T-helper 2 cell treated with Interferon-gamma antibody and Interleukin-4, amounts not matched to agents 5 μg/mL and 100 μg/mL, for 36 hours (primary cell): ENCODE measurements at places on chromosomes 5 and 9.
A peak's percentile ranks its signal among the peaks of the same experiment; 100 is the strongest.

GRCh38 chr5:112656451-112656850 is 81.2 kb upstream of the APC start:
- DNase-seq = no peak

- no peak for DNase-seq
Observed at GRCh38 chr5:72988769-72989168, 32.9 kb downstream of the FCHO2 start.

DNA sequence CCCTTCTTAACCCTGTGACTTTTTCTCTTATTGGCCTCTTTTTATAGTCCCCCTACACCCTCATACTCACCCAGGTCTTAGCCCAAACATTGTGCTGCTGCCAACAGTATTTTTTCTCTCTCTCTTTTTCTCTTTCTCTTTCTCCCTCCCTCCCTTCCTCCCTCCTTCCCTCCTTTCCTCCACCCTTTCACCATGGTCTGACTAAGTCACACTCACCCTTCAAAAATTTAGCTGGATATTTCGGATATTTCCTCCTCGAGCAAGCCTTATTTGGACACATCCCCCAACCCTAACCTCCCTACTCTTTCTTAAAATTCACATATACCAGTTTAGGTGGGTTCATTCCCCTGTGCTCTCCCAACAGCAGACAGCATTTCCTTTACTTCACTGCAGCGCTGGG is 64.7 kb downstream of the FGF1 start:
- no peak for DNase-seq

- no peak for DNase-seq
Observed at GRCh38 chr9:83066771-83067170, 3.8 kb upstream of the RASEF start.

- no peak for DNase-seq
Observed at GRCh38 chr9:105039175-105039799, 111.3 kb upstream of the ABCA1 start.

- DNase-seq = no peak
Observed at GRCh38 chr9:98132806-98133631, 14.0 kb upstream of the TRIM14 start.

DNA sequence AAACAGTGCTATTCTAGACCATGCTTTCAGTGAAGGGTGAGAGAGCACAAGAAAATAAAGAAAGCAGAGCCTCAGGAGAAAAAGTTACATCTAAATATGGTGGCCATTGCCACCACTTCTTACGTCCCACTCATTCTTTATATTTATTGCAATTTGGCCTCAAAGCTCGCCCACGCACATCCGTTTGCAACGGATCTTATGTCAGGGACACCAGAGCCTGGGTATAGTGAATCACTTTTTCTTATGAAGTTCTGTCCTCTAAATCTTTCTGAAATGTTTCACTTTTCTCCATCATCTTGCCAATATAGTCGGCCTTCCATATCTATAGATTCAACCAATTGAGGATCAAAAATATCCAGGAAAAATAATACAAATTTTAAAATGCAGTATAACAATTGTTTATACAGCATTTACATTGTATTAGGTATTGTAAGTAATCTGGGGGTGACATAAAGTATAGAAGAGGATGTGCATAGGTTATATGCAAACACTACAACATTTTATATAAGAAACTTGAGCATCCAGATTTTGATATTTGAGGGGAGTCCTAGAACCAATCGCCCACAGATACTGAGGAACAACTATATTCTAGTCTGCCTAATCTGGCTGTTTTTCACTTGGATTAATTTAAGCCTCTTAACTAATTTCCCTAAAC is 35.2 kb downstream of the GOLPH3 start:
- peak; percentile 81 for DNase-seq

GRCh38 chr5:79653843-79654242 is 35.8 kb upstream of the CMYA5 start:
- DNase-seq = no peak

DNA sequence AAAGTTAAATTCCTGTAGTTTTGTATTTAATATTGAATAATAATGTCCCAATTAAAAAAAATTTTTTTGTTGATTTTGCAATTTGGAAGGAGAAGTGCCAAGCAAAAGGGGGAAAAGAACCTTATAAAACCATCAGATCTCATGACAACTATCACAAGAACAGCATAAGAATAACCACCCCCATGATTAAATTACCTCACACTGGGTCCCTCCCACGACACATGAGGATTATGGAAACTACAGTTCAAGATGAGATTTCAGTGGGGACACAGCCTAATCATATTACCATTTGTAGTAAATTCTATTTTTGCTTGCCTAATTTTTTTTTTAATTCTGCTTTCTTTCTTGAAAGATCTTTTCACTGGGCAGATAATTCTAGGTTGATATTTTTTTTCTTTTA is 33.4 kb upstream of the FCHO2 start:
- DNase-seq = no peak

GRCh38 chr5:146059460-146060220 is 45.7 kb downstream of the PLAC8L1 start:
- DNase-seq = no peak

GRCh38 chr9:113695901-113696300 is 180.2 kb upstream of the ZNF618 start:
- DNase-seq = no peak

GRCh38 chr9:127078336-127078735 is 44.1 kb downstream of the ANGPTL2 start:
- no peak for DNase-seq

DNA sequence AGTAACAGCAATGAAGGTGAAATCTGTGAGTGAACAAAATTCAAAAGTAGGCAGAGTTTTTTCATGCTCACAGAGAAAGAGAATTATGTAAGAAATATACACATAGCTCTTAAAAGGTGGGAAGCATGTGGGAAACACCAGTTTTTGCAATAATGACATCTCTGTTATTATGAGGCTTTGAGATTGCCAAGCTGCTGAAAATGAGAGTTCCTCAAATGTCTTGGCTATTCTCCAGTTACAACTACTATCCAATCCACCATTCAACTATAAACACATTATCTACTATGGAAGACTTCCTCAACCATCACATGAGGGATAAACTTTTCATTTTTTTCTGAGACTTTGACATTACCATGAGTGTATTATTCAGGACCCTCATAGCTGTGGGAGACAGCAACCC is 420.8 kb upstream of the ACTBL2 start:
- no peak for DNase-seq

DNA sequence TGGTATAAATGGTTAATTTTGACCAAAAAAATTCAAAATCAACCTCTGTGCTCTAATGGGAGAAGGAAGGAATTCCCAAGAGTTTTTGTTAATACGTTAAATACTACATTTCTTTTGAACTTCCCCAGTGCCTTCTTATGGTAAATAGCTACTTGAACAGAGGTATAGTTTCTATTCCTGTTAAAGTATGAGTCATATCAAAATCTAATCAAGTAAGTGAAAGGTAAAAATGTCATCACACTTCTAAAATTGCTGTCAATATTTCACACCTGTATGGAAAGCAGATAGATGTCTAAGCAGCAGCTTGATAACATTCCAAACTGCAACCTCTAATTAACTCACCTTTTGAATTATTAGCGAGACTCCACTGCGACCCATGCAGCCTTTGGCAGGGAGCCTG is 214.1 kb upstream of the MEF2C start:
- DNase-seq = no peak

- no peak for DNase-seq
Observed at GRCh38 chr5:76199336-76200318, 116.4 kb downstream of the SV2C start.
